ENCODE measurements at places on chromosomes 12 and 14.

- no peak for DNase-seq
These were observed 251.4 kb downstream of the LRIG3 start for GRCh38 chr12:58668871-58669270.

GRCh38 chr12:123998991-123999359 is 26.0 kb downstream of the ZNF664 start:
- no peak for DNase-seq

DNA sequence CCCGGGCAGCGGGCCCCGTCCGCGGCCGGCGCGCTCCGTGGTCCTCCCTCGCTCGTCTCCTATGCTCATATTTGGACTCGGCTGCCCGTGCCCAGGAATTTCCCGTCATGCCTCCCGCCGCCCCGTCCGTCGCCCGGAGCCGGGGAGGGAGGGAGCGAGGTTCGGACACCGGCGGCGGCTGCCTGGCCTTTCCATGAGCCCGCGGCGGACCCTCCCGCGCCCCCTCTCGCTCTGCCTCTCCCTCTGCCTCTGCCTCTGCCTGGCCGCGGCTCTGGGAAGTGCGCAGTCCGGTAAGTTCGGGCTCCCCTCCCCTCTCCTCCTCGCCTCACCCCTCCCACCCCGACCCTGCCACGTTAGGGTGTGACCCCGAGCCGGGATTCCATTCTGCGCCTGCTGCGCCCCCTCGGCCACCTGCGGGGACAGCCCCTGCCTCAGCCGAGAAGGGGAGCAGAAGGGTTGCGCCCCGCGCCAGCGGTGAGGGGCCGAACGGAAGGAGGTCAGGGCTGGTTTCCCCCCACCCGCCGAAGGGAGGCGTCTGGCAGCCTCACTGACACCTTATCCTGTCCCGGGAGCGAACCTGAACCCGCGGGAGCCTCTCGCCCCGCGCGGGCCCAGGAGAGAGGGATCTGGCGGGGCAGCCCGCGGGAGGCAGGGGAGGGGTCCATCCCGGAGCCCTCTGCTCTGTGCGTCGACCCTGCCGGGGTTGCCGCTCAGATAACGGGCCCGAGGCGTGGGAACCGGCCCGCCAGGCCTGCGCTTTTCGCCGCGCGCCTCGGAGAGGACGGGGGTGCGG is at the start of gene MSRB3:
TSS of gene MSRB3 (plus strand) at position 108 of the 793 bp plus-strand sequence. CDS start 29,897 bp downstream, outside the sequence.
- DNase-seq, result peak; percentile 8

DNA sequence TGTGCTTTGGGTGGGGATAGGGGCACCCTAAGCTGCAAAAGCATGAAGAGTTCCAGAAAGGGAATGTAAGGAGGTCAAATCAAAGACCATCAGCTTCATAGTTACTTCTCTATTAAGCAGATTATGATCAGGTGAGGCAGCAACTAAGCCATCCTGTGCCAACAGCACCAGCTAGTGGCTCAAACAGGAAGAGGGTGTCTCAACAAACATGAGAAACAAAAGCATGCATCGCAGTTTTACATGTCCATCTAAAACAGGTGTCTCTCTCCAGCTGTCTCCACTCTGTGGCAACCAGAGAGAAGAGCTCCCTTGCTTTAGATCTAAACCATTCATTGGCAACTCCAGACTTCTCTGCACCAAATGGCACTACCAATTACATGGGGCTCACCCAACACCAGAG is 52.9 kb downstream of the ACTN1 start:
- no peak for DNase-seq

GRCh38 chr14:52442166-52442565 is 110.1 kb downstream of the TXNDC16 start:
- DNase-seq, result no peak

DNA sequence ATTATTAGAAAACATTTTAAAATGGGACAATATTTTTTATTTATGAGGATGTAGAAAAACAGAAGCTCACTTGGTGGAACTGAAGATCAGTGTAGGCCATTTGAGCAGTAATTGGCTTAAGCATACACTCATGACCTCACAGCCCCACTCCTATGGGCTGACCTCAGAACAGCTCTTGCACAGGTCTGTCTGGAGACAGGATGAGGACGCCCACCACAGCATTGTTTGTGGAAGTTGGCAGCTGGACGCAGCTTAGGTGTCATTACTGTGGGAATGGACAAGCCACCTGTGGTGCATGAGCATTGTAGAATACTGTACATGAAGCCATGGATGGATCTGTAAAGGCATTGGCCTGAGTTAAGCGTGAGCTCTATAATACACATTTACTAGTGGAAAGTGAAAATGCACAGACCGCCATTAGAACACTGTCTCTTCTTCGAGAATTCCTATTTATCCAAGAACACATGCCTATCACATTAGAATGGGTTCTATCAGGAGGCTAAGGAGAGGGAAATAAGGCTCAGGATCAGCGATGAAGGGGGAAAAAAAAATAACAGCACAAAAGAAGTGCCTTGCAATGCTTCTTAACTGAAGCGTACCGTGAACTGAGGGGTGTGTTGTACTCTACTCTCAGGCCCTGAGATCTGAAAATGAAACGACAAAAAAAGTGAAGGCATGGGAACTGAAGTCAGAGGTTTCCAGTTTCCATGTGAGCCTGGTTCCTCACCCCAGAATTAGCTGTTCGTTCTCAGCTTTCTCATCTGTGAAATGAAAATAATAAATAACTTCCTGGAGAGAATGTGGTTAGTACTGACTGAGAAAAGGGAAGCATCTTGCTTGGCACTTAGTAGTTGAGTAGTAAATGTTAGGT is 33.6 kb downstream of the KCNA1 start:
- no peak for DNase-seq

DNA sequence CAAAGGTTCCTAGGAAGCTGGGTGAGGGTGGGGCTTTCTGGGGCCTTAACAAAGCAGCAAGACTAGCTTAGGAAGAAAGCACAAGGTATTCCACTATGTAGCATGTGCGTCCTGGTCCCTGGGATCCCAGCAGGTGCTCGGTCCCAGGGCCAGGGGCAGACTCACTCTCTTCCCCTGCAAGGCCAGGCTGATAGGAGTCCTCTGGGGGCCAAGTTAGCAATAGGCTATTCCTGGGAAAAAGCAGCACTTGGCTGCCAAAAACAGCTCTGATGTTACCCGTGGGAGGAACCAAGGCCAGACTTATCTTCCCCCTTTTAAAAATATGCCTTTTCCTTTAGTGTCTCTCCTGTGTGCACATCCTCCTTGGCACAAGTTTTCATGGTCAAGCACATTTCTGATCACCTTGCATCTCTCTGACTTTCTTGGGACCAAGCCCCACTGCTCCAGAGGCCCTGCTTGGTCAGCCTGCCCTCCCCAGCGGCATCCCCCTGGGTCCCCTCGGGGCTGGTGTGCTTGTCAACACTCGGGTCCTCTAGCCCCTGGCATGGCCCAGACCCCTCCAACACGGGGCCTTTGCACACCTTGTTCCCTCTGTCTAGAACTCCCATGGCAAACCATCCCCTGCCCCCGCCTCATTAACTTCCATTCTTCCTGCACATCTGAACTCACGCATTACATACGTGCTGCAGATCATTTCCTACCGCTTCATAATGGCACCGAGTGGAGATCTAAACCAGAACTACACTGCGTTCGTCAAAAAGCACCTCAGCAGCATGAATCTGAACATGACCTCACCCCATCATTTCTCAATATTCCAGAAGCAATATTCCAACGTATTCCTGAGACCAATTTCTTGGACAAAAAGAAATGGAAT is 21.9 kb downstream of the CCDC92 start:
- DNase-seq, result no peak

DNA sequence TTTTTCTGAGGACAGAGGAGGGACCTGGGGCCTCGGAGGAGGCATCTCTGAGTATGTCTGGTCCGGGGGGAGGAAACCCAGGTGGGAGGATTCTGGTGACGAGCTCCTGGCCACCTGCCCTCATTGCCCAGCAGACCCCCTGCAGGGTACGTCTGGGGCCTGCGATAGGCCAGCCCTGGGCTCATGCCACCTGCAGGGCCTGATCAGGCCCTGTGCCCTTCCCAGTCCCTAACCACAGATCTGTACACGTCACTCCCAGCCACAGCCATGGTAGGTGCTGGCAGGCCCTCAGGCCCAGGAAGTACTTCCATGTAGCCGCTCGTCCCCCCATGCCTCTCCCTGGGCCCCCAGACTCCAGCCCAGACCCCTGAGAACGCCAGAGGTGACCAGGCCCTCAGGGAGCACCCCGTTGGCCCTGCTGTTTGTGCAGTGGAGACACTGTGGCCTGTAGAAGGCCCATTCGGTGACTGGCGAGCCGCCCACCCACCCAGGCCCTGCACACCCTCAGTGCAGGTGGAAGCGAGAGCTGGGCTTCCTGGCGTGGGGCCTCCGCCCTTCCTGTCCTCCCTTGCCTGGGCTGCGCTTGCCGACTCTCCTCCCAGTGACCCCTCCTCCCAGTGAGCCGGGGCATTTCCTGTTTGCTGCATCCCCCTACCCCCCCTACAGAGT is 5.7 kb downstream of the INF2 start:
- DNase-seq, result peak; percentile 68

All from CD4-positive, alpha-beta T cell treated with Interleukin-17A for 4 hours (primary cell).